ENCODE measurements at places on chromosomes 3 and 15.
A peak's percentile ranks its signal among the peaks of the same experiment; 100 is the strongest.

- DNase-seq: no peak
Measured at GRCh38 chr3:147887797-147888196, 478.6 kb downstream of the ZIC1 start.

DNA sequence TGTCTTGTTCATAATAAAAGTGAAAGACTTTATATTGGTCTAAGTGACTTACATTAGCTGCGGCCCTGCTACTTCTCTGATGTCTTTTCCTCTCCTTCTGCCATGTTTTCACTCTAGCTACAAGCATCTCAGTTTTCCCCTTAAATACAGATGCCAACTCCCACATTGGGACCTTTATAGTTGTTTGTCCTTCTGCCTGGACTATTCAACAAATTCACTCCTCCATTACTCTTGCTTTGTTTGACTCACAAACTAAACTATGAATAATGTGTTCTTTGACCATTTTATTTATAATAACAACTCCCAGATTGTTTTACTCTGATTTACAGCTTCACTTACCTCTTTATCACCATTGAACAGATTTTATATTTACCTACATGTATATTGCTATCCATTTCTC is 1369.9 kb downstream of the SI start:
- no peak for DNase-seq

DNA sequence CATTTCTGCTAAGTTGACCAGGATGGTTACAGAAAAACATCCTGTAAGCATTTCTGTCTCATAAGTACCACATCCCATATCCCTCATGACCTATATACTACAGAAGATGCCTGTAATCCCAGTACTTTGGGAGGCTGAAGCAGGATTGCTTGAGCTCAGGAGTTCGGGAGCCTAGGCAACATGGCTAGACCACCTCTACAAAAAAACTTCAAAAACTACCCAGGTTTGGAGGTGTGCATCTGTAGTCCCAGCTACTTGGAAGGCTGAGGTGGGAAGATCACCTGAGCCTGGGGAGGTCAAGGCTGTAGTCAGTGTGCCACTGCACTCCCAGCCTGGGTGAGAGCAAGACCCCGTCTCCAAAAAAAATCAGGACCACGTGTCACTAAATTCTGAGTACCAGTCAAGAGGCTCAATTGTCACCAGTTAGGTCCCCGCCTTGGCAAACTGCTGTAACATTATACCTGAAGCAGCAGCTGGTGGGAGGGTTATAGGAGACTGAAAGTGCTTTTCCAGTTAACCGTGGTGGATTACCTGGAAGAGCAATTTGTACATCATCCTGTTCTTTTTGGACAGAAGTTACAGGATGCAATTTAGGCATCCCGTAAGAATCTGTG is 6.2 kb downstream of the RPL32 start:
- no peak for DNase-seq

- no peak for DNase-seq
Measured at GRCh38 chr3:165883863-165884478, 46.7 kb upstream of the BCHE start.

GRCh38 chr3:129224984-129225393 is 24.4 kb upstream of the COPG1 start:
- peak; percentile 45 for DNase-seq

DNA sequence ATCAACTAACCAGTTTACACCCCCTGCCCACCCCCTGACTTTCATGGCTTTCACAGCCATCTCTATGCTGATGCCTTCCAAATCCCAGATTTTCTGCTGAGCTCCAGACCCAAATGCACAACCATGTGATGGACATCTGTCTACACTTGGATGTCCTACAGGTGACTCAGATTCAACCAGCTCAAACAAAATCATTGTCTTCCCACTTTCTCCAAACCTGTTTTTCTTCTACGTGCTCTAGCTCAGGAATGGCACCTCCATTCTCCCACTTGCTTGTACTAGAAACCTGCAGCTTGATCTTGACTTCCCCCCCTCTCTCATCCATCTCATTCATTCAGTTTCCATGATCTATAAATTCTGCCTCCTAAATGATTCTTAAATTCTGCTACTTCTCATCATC is 34.1 kb upstream of the RARRES1 start:
- no peak for DNase-seq

Data from fibroblast of skin of scalp (primary cell).